ENCODE measurements at places on chromosomes 13 and 19.

- DNase-seq, result no peak
These were observed 1370.3 kb upstream of the SLC10A2 start for GRCh38 chr13:104436555-104436954.

GRCh38 chr13:99982731-99983498 is 1.3 kb downstream of the ZIC2 start:
- no peak for DNase-seq

- DNase-seq, result no peak
These were observed 27.0 kb upstream of the ZNF492 start for GRCh38 chr19:22606954-22607652.

DNA sequence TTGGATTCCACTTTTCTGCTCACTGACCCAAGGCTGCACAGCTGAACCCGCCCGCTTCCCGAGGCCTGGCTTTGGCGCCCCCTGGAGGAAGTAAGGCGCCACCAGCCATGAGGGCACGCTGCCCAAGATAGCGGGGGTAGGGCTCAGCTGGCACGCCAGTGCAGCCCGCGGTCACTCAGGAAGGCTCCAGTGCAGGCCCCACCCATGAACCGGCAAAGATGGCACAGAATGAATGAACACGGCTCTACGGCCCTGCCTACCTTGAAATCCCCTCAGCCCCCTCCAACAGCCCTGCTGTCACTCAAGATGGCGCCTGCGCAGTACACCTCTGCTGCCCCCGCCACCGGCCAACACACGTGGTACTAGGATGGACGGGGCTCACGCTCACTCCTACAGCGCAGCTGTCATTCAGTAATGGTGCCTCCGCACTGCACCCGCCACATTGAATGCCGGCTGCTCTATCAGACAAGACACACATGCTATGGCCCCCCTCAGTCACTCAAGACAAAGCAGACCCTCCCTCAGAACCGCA is 3.0 kb downstream of the PEG3 start:
- DNase-seq, result no peak

GRCh38 chr13:113407531-113408393 is 43.8 kb upstream of the GRTP1 start:
- DNase-seq, result no peak

- no peak for DNase-seq
These were observed 111.1 kb downstream of the COG6 start for GRCh38 chr13:39766464-39767158.

GRCh38 chr13:59178344-59178743 is 985.4 kb downstream of the DIAPH3 start:
- no peak for DNase-seq

DNA sequence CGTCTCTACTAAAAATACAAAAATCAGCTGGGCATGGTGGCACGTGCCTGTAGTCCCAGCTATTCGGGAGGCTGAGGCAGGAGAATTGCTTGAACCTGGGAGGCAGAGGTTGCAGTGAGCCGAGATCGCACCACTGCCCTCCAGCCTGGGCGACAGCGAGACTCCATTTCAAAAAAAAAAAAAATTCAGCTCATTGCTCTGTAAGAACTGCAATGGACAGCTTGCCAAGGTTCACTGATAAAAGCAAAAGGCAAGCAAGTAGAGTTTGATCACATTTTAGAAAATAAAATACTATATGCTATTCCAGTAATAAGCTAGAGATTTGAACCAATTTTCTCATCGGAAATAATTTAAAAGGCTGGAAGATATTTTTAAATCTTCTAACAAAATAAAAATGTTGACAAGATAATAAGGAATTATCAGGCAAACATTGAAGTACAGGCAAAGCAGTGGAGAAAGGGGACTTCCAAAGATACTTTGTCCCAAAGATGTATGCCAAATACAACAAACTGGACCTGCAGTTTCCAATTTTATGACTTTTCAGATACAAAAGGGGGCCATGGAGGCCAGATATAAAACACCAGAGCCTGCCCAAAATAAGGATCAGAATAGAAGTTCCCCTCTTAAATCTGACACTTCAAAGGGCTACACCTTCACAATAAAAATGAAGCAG is 29.6 kb downstream of the SLC6A16 start:
- no peak for DNase-seq

GRCh38 chr13:50713523-50714248 is 129.8 kb downstream of the DLEU7 start:
- no peak for DNase-seq

DNA sequence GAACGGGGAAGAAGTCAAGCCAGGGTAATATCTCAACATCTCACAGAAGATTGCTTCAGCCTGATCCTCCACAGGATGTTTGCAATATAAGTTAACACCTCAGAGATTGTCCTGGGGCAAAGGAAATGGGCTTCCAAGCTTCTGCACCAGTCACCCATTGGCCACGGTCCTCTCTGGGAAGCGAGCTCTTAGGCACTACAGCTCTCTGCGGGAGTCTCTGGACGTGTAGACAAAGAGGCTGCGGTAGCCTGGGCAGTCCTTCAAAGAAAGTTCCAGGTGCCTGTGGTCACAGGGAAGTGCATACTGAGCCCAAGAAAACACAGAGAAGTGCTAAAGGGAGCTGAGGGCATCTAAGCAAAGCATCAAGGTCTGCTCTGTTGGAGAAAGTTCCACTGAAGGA is 805.7 kb downstream of the DIAPH3 start:
- DNase-seq, result no peak
